A549 treated with Hydrocortisone at 1 μM for 4 hours (cell line): ENCODE measurements at places on chromosomes 12 and 14. TPM values are rescaled to one million over a fixed set of nuclear protein-coding genes. Genes with fewer than 3 reads are reported as not detected.

The IL31 gene
- total RNA-seq, result not detected in 5 replicates

The FGF23 gene
- not detected in 5 replicates for total RNA-seq

The BDKRB2 gene
- total RNA-seq, result 0.80 to 1.4 TPM (median 1.1 TPM) in 5 replicates

The IL26 gene
- not detected in 5 replicates for total RNA-seq

The POLE2 gene
- total RNA-seq, result 10.2 to 16.0 TPM (median 12.4 TPM) in 5 replicates

The MYO1H gene
- not detected in 5 replicates for total RNA-seq

The SLCO1B3 gene
- total RNA-seq, result 10.9 to 14.3 TPM (median 12.3 TPM) in 5 replicates

The RILPL1 gene
- 10.6 to 13.3 TPM (median 11.8 TPM) in 5 replicates for total RNA-seq

The FAR2 gene
- 0.08 to 0.34 TPM (median 0.09 TPM) in 3 of 5 replicates, not detected in the others for total RNA-seq

The DLGAP5 gene
- 24.4 to 41.4 TPM (median 29.0 TPM) in 5 replicates for total RNA-seq

The STXBP6 gene
- total RNA-seq, result 1.9 to 2.6 TPM (median 2.0 TPM) in 5 replicates

The CTDSP2 gene
- 41.9 to 54.2 TPM (median 48.0 TPM) in 5 replicates for total RNA-seq

The TAC3 gene
- total RNA-seq, result 0.15 to 0.18 TPM in 2 of 5 replicates, not detected in the others

The ACSM4 gene
- total RNA-seq, result not detected in 5 replicates

The CPM gene
- 5.5 to 7.4 TPM (median 5.7 TPM) in 5 replicates for total RNA-seq

The PRH2 gene
- total RNA-seq, result 0.29 to 0.47 TPM in 2 of 5 replicates, not detected in the others

The GDF3 gene
- total RNA-seq, result not detected in 5 replicates

The KRT75 gene
- total RNA-seq, result 0.07 to 0.18 TPM (median 0.09 TPM) in 5 replicates

The CCDC177 gene
- 0.02 to 0.06 TPM (median 0.04 TPM) in 4 of 5 replicates, not detected in the other for total RNA-seq

The IFNG gene
- not detected in 5 replicates for total RNA-seq

The CGRRF1 gene
- 17.1 to 24.4 TPM (median 21.6 TPM) in 5 replicates for total RNA-seq

The TAS2R46 gene
- not detected in 5 replicates for total RNA-seq

The FLRT2 gene
- 2.5 to 3.2 TPM (median 2.9 TPM) in 5 replicates for total RNA-seq

The TAMALIN gene
- 0.45 to 1.1 TPM (median 0.84 TPM) in 5 replicates for total RNA-seq

The ARMH4 gene
- total RNA-seq, result 0.42 to 1.3 TPM (median 0.74 TPM) in 5 replicates

The NYNRIN gene
- 0.22 to 0.50 TPM (median 0.36 TPM) in 5 replicates for total RNA-seq
